ENCODE measurements at places on chromosomes 2 and 18.

- no peak for DNase-seq
These were observed 98.1 kb downstream of the LRRC30 start for GRCh38 chr18:7329016-7329415.

- no peak for DNase-seq
These were observed 3.2 kb downstream of the DSEL start for GRCh38 chr18:67513280-67513679.

- DNase-seq = peak; percentile 20
These were observed 816 bp downstream of the CDH2 start for GRCh38 chr18:28175930-28176697.

DNA sequence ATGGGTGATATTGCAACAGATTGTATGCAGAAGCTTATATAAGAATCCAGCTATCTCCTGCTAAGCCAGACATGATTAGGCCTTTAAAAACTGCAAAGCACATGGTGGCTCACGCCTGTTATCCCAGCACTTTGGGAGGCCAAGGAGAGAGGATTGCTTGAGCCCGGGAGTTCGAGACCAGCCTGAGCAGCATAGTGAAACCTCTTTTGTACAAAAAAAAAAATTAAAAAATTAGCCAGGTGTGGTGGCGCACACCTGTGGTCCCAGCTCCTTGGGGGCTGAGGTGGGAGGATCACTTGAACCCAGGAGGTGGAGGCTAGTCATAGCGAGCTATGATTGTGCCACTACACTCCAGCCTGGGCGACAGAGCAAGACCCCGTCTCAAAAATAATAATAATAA is 204.6 kb downstream of the TNS1 start:
- no peak for DNase-seq

DNA sequence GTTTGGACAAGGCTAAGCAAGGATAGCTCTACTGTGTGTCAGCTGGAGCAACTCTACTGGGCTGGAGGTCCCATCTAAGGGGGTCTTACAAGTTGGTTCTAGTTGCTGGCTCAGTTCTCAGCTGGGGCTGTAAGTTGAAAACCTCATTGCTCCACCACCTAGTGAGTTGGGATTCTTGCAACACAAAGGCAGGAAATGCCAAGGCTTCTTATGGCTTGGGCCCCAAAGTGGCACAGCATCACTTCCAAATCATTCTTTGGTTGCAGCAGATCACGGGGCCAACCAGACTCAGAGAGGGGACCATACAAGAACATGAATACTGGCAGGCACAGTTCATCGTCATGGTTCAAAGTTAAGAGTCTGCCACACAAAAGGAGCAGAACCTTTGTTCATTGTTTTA is 332.7 kb downstream of the LRRTM1 start:
- no peak for DNase-seq

GRCh38 chr2:190507135-190507534 is 27.4 kb downstream of the NEMP2 start:
- no peak for DNase-seq
